ENCODE measurements at places on chromosomes 6 and 20.

GRCh38 chr20:63124092-63124781 is 91.7 kb downstream of the YTHDF1 start:
- no peak for DNase-seq

DNA sequence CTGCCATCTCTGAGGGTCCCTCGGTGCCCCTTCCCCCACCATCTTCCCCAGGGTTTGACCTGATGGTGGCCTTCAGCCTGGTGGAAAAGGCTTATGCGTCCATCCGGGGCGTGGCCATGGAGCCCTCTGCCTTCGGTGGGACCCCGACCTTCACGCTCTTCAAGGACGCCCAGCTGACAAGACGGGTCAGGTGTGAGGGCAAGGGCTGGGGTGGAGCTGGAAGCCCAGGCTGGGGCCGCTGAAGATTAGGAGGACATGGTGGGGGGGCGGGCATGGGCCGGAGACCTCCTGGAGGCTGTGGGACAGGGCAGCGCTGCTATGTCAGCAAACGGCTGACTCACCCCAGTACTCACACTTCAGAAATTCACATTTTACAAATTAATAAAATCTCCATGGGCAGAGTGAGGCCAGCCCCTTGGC is 23.5 kb downstream of the COL20A1 start:
- DNase-seq: no peak

GRCh38 chr6:137601471-137601870 is 107.3 kb upstream of the OLIG3 start:
- no peak for DNase-seq

- DNase-seq: no peak
Observed at GRCh38 chr20:41587523-41587922, 30.7 kb downstream of the CHD6 start.

GRCh38 chr6:167426651-167427050 is 101.8 kb downstream of the TTLL2 start:
- no peak for DNase-seq

GRCh38 chr6:166461821-166462460 is 79.2 kb upstream of the MPC1 start:
- DNase-seq: no peak

DNA sequence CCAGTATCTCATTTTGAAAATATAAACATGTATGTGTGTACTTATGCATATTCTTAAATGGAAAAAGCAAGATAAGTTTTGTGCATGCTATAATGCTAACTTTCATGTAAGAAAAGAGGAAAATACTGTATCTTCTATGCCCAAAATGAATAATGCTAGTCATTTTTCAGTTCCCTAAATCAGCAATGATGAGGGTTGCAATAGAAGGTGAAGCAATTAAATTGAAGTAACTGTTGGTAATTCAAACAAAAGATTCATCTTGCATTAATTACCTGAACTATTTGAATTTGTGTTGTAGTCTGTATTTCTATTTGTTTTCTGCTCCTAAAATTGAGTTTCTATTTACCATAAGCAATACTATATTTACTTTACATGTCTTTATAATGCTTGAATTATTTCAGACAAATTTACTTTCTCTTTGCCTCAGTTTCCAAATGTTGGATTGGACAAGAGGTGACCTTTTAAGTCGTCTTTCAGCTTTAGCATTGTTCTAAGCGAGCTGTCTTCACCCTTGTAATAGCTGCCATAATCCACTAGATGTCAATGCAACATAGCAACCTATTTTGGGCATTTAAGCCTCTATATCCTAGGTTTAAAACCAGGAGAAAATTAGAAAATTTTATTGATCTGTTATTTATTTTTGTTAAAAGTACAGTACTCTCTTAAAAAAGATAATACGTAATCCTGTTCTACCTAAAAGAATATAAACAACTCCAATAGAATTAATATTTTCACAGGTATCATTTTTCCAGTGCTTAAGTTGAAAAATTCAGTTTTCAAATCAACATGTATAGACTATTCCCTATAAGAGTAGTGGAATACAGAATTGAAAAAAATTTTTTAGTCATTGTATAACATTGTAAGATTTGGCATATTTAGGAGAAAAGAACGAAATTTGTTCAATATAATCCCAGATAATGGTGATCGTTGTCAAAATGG is 52.3 kb upstream of the IFNGR1 start:
- DNase-seq: no peak

DNA sequence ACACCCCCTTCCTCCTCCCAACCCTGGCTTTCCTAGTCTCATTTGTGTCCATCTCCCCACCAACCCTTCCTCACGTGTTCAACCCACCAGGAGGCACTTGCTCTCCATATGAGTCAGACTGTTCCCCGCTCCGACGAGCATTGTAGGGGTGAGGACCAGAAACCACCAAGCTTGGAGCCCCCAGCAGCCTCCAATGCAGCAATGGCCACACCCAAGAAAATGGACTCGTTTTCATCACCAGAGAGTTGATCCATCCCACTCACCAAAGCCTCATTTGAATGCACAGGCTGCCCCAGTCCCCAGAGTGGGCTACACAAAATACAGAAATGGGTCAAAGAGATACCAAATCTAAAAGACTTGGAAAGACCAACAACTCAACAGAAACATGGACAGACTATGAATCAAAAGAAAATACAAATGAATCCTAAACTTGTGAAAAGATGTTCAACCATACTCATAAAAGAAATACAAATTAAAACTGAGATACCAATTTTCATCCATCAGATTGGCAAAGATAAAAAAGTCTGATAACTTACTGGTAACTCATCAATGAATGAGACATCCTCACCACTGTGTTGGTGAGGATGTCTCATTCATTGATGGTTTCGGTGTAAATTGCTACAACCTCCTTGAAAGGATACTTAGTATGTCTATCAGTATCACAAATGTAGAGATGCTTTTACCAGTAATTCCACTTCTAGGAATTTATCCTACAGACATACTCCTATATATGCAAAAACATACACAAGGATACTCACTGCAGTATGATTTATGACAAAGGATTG is 68.1 kb downstream of the TRERF1 start:
- no peak for DNase-seq

- no peak for DNase-seq
Observed at GRCh38 chr6:99492092-99492491, 23.1 kb downstream of the USP45 start.

GRCh38 chr6:69090132-69090531 is 455.1 kb downstream of the ADGRB3 start:
- DNase-seq: no peak

GRCh38 chr20:51802170-51802751 is at the start of gene SALL4:
TSS of gene SALL4 (minus strand) at chr20:51802521. CDS start at chr20:51802408, 113 bp downstream.
- DNase-seq: no peak

GRCh38 chr6:144590532-144590931 is 305.4 kb downstream of the UTRN start:
- no peak for DNase-seq

DNA sequence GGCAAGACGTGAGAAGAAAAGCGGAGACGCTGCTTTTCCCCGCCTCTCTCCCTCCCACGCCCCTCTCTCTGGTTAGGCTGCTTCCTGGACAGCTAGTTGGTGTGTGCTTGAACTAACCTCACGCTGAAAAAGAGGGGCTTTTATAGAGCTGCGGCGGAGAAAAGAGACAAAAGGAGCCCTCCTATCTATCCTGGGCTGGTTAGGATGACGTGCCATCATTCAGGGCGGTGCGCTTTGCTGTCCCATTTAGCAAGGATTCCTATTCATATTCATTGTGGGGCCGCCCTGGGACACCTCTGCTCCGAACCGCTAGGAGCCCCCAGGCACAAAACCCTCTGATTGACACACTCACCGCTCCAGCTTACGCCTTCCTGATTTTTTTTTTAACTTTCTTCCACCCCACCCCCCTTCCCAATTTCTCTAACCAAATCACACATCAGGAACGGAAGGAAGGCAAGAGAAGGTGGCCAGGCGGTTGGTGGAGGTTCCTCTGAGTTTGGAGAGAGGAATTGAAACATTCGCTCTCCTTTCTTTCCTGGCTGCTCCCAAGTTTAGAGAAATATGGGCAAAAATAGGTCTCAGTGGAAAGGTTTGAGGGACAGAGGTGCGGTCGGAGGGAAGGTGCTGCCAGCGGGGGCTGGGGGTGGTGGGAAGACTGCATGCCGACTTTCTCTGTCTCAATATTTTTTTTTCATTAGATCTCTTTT is at the start of gene OLIG3:
TSS of gene OLIG3 (minus strand) at position 114 of the 707 bp plus-strand sequence. CDS start 224 bp downstream, outside the sequence.
- DNase-seq: no peak

GRCh38 chr20:38892091-38892981 is 33.9 kb upstream of the FAM83D start:
- no peak for DNase-seq

- no peak for DNase-seq
Observed at GRCh38 chr6:151948002-151948743, 140.7 kb downstream of the ESR1 start.

GRCh38 chr6:135204951-135205350 is 23.8 kb downstream of the MYB start:
- DNase-seq: no peak

- no peak for DNase-seq
Observed at GRCh38 chr6:108168090-108168463, 2.3 kb downstream of the NR2E1 start.

DNA sequence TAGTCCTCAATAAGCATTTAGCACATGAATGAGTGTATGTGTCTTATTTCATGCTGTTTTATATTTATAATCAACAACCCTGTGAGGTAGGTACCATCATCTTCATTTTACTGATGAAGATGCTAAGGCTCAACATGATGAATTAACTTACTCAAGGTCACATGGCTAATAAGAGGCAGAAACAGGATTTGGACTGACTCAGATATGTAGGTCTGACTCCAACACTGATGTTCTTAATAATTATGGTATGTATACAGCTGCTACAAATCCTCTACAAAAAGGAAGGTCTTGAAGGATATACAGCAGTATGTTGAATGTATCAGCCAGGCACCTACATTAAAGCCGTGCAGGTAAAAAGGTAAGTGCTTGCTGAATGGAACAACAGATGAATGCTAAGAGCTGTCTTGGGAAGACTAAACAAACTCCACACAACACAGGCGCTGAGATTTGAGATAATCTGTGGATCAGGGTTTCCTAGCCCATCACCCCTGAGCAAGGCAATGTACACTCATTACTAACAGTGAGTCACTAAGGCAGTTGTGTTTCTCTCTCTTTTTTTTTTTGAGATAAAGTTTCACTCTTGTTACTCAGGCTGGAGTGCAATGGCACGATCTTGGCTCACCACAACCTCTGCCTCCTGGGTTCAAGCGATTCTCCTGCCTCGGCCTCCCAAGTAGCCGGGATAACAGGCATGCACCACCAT is 31.9 kb downstream of the TTI1 start:
- no peak for DNase-seq

GRCh38 chr20:1333462-1334369 is 4.8 kb upstream of the SDCBP2 start:
- DNase-seq: no peak

GRCh38 chr20:40218971-40219370 is 470.1 kb downstream of the MAFB start:
- DNase-seq: no peak

DNA sequence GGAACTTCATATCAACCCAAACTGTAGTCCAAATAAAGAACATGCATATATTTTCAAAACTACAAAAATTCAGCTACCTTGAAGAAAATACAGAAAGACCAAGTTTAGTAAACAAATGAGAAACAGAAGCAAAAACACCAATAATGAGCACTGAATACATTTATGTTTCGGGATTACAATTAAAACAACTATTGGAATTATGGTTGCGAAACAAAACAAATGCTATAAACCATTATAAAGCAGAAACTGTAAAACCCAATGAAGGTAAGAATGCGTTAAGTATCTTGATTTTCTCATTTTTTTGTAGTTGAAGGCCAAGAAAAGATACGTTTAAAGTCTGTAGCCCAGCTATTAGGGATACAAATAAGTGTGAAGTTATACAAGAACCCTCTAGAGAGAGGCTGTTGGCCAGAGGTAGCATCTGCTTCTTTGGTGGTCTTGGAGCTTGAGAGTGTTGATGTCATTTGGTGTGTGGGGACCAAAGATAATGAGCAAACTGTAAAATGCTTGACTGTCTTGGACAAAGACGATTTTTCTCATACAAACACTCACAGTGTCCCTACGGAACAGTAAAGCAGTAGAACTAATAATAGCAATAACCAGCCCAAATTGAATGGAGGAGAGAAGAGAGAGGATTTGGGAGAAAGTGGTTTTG is 111.5 kb downstream of the PRND start:
- no peak for DNase-seq

- DNase-seq: no peak
Observed at GRCh38 chr20:35539756-35540212, 2.1 kb upstream of the ERGIC3 start.

DNA sequence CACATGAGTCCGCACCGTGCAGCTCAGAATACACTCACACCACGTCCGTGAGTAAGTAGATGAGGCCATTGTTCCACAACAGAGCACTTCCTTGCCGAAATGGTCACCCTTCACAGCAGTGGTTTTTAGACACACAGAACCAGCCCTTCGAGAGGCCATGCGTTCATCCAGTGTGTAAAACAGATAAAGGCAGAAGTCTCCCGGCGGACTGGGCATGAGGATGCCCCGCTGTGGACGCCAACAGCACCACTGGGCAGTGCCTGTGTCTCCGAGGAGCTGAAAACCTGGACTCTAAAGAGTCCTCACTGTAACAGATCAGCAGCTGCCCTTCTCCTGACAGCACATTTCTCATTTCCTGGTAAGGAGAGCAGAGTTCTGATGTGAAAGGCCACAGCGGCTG is 75.2 kb downstream of the WDR27 start:
- DNase-seq: no peak

DNA sequence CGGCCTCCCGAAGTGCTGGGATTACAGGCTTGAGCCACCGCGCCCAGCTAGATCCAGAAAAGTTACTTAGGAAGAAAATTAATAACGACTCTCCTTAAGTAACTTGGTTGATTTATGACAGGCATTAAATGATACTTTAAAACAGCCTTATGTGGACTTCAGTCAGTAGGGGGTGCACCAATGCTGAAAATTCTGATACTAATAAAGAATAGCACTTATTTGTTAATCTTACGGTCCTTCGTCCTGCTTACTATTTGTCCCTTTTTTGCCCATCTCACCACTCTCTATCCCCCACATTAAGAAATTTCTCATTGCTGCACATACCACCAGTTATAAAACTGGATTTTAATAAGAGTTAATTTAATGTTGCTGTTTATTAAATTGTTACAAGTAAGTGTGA is 12.7 kb upstream of the PRELID3B start:
- DNase-seq: no peak

- no peak for DNase-seq
Observed at GRCh38 chr6:144190080-144190479, 39.8 kb downstream of the STX11 start.

GRCh38 chr20:53247468-53248103 is 275.4 kb downstream of the TSHZ2 start:
- DNase-seq: no peak

DNA sequence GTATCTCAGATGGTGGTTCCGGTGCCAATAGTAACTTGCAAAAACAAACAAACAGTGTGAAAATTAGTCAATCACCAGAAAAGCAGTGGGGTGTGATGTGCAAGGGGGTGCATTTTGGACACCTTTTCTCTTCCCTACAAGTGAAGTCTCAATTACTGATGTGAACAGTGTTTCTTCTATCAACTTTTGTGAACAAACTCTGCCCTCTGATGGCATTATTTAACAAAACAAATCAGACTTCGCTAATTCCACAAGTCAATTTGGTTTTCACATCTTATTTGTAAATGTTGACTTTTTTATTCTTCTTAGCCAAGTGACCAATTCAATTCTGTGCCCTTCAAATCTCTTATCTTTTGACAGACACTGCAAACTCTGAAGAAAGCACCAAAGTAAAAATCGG is 212.2 kb downstream of the UST start:
- DNase-seq: no peak

Data from activated T-helper 1 cell treated with anti-CD3 and anti-CD28 coated beads, Interleukin-12 subunit alpha, Interleukin-12 subunit beta, Interleukin-2, Interleukin-4 antibody, amounts not matched to agents 30 ng/mL and 10 ng/mL and 1 ng/mL, durations not matched to agents 14 hours and 24 hours and 36 hours (primary cell).